ENCODE measurements at places on chromosomes 11 and 22. TPM values are rescaled to one million over a fixed set of nuclear protein-coding genes. Genes with fewer than 3 reads are reported as not detected.

DNA sequence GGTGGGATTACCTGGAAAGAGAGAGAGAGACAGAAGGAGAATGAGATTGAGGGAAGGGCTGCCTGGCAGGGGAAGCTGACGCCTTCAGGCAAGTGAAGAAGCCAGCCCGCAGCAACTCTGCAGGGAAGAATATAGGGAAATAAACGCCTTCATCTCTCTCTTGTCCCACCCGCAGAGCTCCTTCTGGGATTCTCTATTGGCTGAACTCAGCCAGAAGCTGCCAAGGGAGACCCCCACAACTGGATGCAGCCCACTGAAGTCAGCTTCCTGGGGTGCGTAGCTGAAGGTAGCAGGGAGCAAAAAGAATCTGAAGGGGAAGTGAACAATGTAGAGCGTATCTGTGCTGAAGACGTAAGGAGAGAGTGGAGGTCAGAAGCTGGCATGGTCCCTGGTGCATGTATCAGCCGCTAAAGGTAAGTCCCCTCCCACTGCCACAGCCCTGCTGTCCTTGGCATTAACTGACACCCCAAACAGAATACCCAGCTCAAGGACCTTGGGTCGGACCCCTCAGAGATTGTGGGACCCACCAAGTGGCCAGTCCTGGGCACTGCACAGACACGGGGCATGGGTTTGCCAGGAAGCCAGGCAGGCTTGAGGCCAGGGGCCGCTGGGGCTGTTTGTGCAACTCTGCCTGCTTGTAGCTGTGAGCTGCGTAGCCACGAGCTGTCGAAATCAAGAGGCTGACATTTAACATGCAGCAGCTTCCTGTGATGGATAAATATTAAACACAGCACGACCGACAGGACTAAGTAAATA, 469.9 kb downstream of the MN1 start:
- DNase-seq = peak; percentile 15

DNA sequence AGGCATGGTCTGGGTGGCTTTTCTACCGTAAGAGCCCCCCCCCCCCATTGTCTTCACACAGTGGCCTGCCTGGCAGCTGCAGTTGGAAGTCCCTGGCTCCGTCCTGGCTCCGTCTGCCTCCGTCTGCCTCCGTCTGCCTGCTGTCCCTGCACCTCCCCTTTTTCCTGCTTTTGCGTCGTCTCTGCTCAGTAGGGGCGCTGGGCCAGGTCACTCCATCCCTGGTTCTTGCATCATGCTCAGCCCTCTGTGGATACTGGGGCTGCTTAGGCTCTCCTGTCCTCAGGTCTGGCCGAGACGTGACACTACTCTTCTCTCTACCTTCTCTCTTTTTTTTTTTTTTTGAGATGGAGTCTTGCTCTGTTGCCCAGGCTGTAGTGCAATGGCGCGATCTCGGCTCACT, 27.8 kb downstream of the AP2A2 start:
- DNase-seq = no peak

GRCh38 chr11:35887737-35888136, 56.1 kb upstream of the LDLRAD3 start:
- no peak for DNase-seq

GRCh38 chr11:120594746-120595145, 83.2 kb downstream of the GRIK4 start:
- DNase-seq = no peak

GRCh38 chr11:87423161-87423560, 385.4 kb downstream of the TMEM135 start:
- no peak for DNase-seq

DNA sequence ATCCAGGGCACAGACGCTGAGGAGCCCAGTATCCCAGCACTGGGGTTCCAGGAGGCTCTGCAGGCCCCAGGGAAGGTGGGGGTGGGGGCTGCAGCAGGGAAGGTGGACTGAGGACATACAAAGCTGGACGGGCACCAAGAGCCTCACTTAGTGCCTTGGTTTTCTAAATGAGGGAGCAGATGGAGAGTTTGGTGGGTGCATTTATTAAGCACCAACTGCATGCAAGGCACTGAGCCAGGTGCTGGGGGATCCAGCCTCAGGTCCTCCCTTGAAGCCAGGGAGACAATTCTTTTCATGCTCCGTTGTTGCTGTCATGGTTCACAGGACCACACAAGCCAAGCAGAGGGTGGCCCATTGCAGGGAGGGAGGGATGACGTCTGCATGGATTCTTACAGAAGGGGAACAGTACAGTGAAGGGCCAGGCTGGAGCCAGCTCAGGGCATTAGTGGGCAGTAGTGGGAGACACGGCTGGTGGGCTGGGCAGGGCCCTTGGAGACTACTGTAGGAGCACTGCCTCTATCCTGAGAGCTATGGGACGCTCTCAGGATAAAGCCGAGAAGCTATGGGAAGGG, 65.0 kb downstream of the MACROD1 start:
- no peak for DNase-seq

The RCOR2 gene
- total RNA-seq = 0.23 TPM

The CYTH4 gene
- not detected for total RNA-seq

The MMP12 gene
- not detected for total RNA-seq
